ENCODE measurements at places on chromosomes 2 and 18.
A peak's percentile ranks its signal among the peaks of the same experiment; 100 is the strongest.

DNA sequence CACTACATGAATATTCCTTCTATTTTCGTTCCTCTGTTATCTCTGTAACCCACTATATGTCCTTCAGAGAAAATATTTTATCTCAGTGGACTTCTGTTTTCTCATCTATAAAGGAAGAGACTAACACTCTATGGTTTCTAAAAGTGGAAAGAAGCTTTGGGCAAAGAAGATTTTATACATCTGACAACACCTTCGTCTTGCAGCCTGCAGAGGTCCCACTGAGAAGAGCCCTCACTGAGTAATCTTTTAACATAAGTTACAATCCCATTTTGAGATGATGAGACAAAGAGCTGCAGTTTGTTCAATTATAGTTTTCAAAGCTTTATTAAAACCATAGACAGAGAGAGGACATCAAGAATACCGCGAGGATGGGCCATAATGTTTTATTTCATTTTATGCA lies 28.7 kb downstream of the XIRP2 start:
- DNase-seq = no peak

DNA sequence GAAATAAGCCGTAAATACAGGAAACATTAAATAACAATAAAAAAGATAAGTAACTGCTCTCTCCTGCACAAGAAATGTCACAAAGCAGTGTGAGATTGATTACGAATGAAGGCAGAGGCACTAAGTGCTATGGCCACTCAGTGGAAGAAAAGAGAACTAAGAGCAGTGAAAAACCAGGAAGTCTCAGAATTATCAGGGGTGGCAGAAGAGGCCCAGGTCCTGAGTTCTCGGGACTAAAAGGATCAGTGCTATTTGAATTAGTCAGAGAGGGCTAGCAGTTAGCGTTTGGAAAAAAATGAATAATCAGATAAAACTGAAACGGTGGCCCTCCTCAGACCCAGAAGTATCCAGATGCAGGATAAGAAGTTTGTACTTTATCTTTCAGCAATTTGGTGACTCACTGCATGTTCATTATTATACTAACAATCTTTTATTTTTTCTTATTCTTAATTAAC lies 367.1 kb downstream of the ZEB2 start:
- DNase-seq = peak; percentile 64

- no peak for DNase-seq
These were observed 6.2 kb downstream of the TMEM87B start for GRCh38 chr2:112061299-112061698.

- no peak for DNase-seq
These were observed 46.5 kb upstream of the MMADHC start for GRCh38 chr2:149634103-149634502.

- peak; percentile 67 for DNase-seq
These were observed 60.1 kb downstream of the EVA1A start for GRCh38 chr2:75500633-75501032.

DNA sequence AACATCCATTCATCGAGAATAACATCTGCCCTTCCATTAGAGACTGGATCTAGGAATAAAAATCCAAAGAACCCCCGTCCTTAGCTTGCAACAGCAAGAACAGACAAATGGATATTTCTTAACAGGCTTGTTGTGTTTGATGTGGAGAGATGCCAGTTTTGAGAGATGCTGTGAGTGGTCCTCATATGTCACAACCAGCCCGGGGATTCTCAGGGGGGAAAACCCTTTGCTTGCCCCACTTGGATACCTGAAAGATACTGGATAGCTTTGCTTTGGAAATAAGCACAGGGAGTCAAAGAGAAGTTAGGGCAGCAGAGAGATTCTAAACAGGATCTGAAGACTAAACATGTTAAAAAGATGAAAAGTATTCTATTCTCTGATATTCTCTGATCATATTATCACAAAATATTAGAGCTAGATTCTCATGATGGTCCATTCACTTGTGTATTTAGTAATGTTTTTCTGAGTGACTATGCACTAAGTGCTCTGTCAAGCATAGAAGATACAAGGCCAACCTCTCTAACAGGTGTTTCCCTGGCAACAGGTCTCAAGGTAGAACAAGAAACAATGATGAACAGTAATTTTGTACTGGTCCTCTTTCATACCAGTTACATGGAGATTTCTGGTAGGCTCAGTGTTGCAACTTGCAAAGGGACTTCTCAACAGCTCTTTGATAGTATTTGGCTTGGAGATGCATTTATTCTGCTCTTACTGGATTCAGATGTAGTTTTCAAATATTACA lies 348.2 kb downstream of the MYCN start:
- DNase-seq = no peak

GRCh38 chr2:177284531-177284930 lies 20.0 kb upstream of the NFE2L2 start:
- no peak for DNase-seq

- no peak for DNase-seq
These were observed 328.0 kb downstream of the TSN start for GRCh38 chr2:122083256-122084048.

DNA sequence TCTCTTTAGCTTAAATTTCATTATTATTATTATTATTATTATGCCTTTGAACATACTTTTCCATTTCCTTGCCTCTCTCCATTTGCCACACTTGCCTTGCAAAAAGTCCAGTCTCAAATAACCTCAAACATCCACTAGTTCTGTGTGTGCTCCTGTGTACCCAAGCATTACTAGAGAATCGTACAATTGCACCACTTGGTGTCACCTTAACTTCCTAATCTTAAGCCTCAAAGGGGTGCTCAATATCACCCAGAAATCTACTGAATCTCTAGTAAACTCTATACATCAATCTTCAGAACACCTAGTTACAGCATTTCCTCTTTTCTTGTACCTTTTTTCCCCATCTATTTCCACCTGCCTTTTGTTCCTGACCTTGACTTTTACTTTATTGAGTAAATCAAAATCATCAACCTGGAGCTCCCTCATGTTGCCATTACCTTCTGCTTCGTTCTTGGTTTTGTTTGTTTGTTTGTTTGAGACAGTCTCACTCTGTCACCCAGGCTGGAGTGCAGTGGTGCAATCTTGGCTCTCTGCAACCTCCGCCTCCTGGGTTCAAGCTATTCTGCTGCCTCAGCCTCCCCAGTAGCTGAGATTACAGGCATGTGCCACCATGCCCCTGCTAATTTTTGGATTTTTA lies 12.5 kb upstream of the SOS1 start:
- DNase-seq = no peak

- DNase-seq = no peak
These were observed 58.2 kb upstream of the MEX3C start for GRCh38 chr18:51255693-51256092.
